ENCODE measurements at places on chromosomes 16 and 17. TPM values are rescaled to one million over a fixed set of nuclear protein-coding genes. Genes with fewer than 3 reads are reported as not detected.

DNA sequence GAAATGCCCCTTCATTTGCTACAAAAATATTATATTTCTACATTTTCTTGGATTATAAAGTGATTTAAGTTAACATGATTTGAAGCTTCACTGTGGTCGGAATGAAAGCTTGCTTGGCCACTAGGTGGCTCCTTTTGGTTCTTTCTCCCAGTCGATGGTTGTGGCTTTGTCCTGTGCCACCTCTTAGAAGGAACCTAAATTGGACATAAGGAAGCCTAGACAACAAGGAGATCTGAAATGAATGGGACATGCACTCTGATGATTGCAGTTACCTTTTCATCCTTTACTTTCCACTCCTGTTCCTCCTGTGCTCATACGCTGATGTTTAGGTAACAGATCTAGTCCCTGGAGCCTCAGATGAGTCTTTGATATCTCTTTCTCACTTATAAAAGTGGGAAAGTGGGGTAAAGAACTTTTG lies 39.2 kb downstream of the FTO start:
- DNase-seq: peak; percentile 22

- DNase-seq: no peak
These were observed 403.3 kb upstream of the TNRC6C start for GRCh38 chr17:77555121-77555591.

DNA sequence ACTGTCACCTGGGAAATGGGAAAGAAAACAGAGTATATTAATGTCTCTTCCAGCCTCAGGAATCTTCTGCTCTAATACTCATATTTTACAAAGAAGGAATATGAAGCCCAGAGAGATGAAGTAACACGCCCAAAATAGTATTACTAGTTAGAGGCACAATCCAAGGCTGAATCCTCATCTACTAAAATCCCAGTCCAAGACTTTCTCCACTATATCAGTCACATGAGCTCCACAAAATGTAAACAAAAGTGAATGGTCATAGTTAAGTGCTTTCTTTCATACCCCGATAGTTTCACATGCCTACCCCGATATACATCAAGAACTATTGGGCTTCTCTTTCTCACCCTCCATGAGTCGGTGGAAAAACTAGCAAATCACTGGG lies 965 bp downstream of the INTS2 start:
- DNase-seq: no peak

GRCh38 chr16:82044585-82044911 lies 9.5 kb downstream of the HSD17B2 start:
- no peak for DNase-seq

GRCh38 chr17:30520882-30521281 lies 43.7 kb downstream of the GOSR1 start:
- no peak for DNase-seq

Gene TPSG1
- not detected for total RNA-seq

Gene TEX14
- 0.20 TPM for total RNA-seq

Gene KCNJ2
- total RNA-seq: 1.3 TPM

Gene TMEM92
- total RNA-seq: not detected

Gene NOL3
- 8.8 TPM for total RNA-seq
